ENCODE measurements at places on chromosomes 1 and 21.
A peak's percentile ranks its signal among the peaks of the same experiment; 100 is the strongest.

- DNase-seq: no peak
Observed at GRCh38 chr21:29524055-29524454, 225.3 kb downstream of the BACH1 start.

DNA sequence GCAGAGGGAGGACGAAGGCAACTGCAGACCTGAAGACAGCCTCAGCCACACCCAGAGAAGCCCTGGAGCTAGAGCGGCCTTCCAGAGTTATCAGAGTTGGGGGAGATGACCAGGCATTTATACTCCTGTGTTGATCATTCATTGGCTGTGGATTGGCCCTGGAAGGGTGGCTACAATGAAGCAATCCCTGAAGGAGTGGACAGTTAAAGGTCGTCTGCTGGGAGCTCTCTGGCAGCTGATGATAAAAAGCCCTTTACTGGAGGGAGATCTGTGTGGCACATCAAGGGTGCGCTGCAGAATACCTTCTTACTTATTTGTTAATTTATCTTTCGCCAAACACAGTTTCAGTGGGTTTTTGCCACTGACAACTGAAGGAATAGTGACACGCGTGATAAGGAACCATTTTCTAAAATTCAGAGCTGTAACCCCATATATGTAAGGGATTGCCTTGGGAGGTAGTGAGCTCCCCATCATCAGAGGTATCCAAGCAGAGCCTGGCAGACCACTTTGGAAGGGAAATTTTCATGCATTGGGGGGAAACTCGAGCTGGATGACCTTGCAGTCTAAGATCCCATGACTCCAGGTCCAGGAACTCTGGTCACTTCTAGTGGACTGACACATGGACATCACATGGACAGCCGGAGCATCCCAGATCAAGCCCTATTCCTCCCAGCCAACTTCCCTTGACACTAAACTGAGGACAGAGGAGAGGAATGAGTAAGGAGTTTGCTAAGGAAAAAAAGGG, 126.4 kb upstream of the GADD45A start:
- DNase-seq: no peak

- no peak for DNase-seq
Observed at GRCh38 chr1:38000529-38001455, 4.5 kb downstream of the FHL3 start.

GRCh38 chr1:110264430-110264829, 54.3 kb downstream of the KCNC4 start:
- DNase-seq: no peak

DNA sequence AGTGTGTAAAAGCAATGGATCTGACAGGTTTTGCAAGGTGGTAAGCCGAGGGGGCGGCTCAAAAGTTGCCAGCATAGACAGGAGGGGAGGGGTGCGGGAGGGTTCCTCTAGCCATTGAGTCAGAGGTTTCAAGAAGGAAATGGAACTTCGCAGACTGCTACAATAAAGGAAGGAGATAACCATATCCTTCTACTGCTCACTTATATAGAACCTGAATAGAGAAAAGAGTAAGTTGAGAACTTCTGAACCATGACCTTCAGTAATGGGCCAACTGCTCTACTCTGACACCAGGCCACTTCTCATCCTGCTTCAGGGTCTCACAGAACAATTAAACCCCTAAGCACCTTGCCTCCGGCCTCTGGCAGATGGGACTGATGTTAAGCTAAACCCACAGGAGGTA, 26.3 kb upstream of the BCAR3 start:
- no peak for DNase-seq

- no peak for DNase-seq
Observed at GRCh38 chr1:85838238-85838637, 130.0 kb upstream of the ZNHIT6 start.

GRCh38 chr1:225822655-225823403, 12.9 kb downstream of the EPHX1 start:
- DNase-seq: peak; percentile 55

- no peak for DNase-seq
Observed at GRCh38 chr1:240109130-240109529, 17.4 kb downstream of the FMN2 start.

GRCh38 chr1:200323856-200324400, 85.9 kb downstream of the ZNF281 start:
- no peak for DNase-seq

- no peak for DNase-seq
Observed at GRCh38 chr1:167083066-167083665, 7.0 kb downstream of the GPA33 start.

DNA sequence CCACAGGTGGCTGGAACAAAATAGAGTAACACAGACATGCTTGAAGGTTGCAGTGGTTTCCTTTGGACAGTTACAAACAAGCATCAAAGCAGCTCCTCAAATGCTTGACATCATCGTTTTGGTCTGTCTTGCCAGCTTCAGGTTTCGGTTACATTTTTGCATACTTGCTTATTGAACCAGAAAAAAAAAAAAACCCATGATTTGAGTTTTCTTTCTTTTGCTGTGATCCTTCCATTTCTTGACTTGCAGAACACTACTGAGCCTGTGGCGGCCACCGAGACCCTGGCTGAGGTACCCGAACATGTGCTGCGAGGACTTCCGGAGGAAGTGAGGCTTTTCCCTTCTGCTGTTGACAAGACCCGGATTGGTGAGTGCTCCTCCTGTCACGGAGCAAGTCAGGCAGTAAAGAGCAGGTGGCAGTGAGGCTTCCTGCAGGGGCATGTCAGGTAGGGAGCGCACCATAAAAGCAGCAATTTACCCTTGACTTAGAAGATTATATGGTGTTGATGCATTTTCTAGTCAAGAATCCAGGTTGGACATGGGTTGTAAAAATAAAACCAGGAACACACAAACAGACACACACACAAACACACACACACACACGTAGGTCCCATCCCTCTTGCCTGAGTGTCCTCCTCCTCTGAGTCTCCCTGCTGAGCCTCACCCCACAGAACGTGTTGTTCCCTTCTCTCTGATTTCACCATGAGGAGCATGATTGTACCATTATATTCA, 30.9 kb downstream of the PRDM2 start:
- peak; percentile 50 for DNase-seq

- no peak for DNase-seq
Observed at GRCh38 chr1:116929961-116930592, 20.4 kb downstream of the PTGFRN start.

DNA sequence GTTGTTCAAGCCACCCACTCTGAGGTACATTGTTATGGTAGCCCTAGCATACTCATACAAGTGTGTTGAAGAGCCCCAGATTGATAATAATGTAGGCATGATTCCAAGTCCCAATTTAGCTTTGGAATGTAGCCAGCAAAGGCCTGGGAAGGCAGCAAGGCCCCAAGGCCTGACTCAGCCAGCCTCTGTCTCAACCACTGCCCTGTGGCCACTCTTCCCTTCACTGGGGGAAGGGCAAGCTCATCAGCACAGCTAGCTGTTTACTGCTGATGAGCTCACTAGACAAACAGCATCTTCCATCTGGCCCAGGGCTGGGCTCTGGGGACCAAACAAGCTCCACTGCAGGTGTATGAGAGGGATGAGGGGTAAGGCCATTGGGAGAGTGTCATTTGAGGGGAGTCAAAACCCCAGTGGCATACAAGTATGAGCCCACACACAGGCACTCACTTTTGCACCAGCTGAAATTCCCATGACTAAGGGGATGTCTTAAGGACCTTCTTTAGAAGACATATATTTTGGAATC, 2.2 kb upstream of the IRF6 start:
- DNase-seq: peak; percentile 49

All from testis (tissue), 5 donors.